ENCODE measurements at places on chromosomes 2 and 18.
A peak's percentile ranks its signal among the peaks of the same experiment; 100 is the strongest.

DNA sequence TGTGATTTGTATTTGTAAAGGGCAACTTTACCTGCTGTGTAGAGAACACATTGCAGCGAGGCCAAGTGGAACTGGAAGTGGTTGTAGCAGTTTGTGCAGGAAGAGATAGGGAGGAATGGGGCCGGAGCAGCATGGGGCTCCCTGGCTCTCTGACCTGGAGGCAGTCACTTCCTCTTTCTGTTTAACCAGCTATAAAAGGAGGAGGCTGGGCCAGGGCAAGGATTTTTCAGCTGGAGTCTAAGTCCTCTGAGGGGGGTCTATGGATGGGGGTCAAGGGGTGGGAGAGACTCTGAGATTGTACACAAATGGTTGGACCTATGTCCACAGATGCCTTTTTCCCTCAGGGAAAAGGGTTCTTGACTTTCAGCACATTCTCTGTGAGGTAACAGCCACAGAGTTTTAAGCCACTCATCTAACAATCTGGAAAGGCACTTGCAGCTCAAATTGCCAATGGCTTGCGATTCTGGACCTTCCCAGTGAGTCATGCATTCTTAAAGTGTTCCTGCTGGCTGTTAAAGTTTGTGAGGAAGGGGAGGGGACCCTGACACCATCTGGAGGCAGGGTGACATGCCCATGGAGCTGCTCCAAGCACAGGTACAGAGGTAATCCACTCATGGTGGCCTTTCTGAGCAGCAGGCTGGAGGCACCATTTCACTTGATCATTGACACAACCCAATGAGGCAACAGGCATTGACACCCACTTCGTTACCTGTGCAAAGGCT lies 347.0 kb downstream of the CYRIA start:
- DNase-seq = no peak

DNA sequence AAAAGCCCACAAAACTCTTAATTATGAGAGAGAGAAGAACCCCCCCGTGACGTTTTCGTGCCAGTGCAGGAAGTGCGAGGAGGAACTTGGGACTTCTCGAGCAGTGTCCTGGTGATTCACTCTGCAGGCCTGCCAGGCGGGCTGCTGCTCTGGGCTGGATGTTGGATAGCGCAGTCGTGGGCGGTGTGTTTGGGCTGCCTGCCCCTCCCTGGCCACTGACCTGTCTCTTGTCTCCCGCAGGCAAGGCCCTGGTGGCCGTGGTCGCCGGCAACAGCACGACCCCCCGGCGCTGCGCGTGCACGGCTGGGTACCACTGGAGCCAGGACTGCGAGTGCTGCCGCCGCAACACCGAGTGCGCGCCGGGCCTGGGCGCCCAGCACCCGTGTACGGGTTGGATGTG lies 29.0 kb downstream of the TNFRSF11A start:
- DNase-seq = no peak

GRCh38 chr2:180289627-180290026 lies 282.5 kb upstream of the CWC22 start:
- no peak for DNase-seq

GRCh38 chr2:177010861-177011260 lies 201.7 kb upstream of the HNRNPA3 start:
- no peak for DNase-seq

GRCh38 chr18:76487782-76488181 lies 7.3 kb downstream of the ZNF516 start:
- DNase-seq = no peak

DNA sequence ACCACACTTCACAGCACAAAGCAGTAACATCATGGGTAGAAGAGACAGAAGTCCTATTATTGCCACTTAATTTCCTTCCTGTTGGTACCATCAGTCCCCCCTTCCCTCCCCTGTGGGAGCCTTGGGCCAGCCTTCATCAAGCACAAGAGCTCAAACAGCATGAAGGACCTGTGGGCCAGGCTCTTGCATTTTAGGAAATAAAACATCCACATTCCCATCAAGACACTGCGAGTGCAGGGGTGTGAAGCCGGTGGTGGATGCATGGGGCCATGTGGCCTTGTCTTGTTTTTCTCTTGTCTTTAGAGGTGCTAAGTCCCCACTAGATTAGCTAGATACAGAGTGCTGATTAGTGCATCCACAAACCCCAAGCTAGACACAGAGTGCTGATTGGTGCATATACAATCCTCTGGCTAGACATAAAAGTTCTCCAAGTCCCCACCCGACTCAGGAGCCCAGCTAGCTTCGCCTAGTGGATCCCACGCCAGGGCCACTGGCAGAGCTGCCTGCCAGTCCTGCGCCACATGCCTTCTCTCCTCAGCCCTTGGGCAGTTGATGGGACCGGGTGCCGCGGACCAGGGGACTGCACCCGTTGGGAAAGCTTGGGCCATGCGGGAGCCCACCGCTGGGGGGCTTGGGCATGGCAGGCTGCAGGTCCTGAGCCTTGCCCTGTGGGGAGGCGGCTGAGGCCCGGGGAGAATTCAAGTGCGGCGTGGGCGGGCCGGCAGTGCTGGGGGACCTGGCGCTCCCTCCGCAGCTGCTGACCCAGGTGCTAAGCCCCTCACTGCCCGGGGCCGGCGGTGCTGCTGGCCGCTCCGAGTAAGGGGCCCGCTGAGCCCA lies 14.7 kb upstream of the PXDN start:
- DNase-seq = no peak

DNA sequence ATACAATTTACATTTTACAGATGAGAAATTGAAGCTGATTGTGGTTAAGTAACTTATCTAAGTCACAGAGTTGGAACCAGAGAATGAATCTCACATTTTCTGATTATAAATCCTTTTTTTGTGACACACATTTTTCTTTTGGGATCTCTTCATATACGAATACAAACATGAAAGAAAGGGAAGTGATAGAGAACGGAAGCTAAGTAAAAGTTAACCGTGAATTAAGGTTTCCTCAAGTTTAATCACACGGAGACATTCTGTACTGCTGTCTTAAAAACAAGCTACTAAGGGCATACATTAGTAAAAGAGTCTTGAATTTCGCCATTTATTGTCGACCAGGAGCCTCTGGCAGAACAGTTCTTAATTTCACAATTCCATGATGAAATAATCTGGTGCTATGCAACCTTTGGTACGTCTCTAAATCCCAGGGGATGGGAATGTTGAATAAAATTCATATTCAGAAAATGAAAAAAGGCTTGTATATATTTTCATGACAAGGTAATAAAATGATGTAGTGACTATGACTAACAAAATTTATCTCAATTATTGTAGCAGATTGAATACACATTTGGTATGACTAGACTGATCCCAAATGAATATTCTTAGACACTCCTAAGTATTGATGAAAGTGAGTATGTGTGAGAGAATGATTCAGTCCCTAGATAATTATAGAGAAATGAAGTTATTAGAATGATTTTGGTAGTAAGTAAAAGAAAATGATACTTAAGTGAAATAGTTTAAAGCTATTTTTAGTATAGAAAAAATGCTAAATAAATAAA lies 40.3 kb upstream of the ZSWIM2 start:
- DNase-seq = no peak

GRCh38 chr18:12820506-12820905 lies 63.5 kb downstream of the PTPN2 start:
- no peak for DNase-seq

DNA sequence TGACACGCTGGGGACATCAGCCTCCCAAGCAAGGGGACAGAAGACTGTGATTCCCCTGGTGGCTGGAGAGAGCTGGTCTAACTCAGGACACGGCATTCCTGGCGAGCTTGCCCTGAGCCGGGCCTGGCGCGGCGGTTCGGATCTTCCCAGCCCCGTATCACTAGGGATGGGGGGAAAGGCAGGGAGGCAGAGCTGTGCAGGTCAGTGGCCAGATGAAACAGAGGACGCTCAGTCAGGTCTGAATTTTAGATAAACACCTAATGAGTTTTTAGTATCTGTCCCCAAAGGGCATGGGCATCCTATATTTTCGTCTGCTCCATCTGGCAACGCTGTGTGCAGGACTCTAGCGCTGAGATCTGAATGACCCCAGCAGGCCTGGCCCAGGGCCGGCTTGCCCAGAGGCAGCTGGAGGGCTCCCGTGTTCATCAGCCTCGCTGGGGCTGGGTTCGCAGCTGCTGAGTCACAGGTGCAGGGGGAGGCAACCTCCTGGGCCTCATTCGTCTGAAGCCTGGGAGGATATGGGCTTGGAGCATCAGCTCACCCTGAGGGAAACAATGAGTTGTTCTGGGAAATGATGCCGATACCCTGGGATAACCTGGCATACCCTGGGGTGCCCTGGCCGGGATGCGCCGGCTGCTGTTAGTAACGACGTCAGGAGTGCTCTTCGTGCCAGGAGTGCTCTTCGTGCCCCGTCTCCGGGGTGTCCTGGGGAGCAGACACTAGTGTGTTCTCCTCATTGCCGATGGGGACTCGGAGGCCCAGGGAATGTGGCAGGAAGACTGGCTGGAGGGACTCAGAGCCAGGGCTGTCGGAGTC lies 48.1 kb upstream of the HPCAL1 start:
- no peak for DNase-seq

GRCh38 chr2:157444641-157445040 lies 752 bp upstream of the CYTIP start:
- DNase-seq = no peak

DNA sequence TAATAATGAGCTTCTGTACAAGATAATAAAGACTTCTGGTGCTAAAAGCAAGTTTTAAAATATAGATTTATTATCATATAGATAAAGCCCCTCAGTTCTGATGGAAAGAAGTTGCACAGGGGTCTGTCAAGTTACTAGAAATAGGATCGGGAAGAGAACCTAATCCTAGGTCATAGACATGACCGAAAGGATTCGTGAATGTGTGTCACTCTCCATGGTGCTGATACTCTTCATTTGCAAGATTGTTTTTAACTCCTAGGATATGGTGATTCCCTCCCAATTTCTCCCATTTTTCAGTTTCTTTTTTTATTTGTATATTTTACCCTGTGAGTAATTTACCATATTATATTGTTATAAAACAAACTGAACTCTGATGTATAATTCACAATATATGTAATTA lies 58.9 kb upstream of the CTNNA2 start:
- no peak for DNase-seq

DNA sequence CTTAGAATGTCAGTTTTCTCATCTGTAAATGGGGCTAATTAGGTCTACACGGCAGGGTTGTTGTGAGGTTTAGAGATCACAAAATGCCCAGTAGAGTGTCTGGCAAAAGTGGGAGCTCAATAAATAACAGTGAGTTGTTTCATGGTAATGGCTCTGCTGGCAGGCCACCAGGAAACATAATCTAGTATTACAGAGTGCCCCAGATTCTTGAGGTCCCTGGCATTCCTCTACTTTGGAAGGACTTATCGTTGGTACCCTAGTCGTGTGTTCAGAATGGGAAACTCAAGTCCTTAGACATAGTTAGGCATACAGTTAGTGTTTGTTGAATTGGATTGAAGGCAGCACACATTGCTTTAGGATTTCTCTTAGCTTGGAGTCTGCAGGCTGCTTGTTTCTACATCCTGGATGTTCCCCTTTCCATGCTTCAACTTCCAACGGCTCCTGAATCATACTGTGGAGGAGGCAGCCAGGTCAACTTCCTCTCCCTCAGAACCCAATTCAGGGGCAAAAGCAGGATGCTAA lies 161.5 kb upstream of the FOSL2 start:
- DNase-seq = peak; percentile 14

- no peak for DNase-seq
Measured at GRCh38 chr18:23311351-23312121, 141.6 kb upstream of the RIOK3 start.

- DNase-seq = no peak
Measured at GRCh38 chr18:68893354-68893753, 95.5 kb downstream of the CCDC102B start.

DNA sequence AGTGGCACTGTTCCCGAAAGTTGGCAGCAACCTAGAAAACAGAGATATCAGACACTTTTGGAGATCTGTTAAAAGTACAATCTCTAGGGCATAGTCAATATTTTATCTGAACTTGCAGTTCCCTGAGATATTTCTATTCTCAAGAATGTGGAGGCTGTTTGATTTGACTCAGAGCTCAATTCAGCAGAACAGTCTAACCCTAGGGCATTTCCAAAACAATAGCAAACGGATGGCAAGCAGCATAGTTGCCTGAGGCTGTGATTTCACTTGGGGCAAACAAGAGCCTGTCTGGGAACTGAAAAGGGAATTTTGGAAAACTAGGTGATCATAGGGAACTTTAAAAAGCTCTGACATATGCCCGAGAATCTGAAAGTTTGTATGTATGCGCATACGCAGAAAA lies 772.8 kb upstream of the LRRTM1 start:
- DNase-seq = no peak

DNA sequence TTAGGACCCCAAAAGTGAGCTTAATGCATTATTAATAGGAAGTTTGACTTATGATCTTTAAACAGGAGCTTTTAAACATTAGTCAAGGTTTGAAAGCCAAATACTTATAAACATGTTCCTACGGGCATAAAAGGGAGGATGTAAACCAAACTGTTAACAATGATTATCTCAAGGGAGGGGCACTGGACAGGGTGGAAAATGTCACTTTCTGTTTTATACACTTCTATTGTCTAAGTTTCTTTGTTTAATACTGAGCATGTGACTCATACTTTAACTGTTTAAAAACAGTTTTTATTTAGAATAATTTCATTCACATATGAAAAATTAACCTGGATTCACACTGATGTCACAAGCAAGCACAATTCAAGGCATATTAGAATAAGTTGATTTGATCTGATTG lies 18.3 kb upstream of the ITGA6 start:
- no peak for DNase-seq

- no peak for DNase-seq
Measured at GRCh38 chr2:43701111-43701510, 24.9 kb upstream of the C1GALT1C1L start.

DNA sequence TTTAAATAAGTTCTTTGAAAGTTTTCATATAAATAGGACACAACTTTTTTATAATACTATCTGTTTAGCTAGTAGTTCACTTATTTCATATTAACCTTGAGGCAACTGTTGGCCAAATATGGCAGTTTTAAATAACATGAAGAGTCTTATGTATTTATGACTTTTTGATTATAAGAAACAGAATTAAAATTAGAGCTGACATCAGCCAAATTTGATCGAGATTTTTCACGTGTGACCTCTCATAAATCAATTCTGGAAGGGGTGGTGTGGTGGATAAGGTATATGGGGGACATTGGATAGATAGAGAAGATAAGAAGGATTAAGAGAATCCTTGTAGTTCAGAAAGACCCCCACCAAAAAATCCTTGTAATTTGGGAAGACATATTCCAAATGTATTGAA lies 776.6 kb downstream of the LRRTM4 start:
- no peak for DNase-seq

DNA sequence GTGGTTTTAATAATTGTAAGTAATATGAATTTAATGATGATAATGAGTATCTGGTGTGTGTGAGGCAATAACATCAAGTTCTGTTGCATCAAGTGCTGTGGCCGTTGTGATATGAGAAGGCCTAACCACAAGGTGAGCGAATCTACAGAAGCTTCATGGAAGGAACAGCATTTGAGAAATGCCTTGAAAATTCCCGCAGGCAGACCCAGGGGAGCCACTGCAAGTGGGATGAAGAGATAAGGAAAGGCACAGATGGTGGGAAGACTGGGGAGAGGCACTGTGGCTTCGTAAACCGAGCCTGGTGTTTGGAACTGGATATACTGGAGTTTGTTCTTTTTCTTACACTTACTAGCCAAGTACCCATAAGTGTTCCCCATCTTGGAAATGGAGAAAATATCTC lies 357.5 kb downstream of the PTPRM start:
- DNase-seq = no peak

GRCh38 chr2:47564129-47564528 lies 161.2 kb downstream of the MSH2 start:
- no peak for DNase-seq
